ENCODE measurements at places on chromosomes 7 and 10.

DNA sequence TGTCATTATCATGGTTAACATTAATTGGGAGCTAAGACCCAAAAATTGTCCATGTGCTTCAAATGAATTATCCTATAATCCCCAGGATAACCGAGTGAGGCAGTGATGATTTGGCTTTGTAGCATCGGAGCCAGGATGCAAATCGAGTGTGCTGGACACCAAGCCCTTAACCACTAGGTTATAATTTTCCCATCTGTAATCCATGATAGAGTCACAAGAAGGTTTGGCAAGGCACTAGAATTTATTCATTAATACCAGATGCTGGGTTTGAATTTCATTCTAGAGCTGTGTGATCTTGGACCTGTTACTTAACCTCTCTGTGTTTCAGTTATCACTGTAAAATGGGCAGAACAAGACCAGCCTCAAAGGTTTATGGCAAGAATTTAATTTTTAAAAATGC lies 21.0 kb upstream of the ITGB1 start:
- no peak for DNase-seq

DNA sequence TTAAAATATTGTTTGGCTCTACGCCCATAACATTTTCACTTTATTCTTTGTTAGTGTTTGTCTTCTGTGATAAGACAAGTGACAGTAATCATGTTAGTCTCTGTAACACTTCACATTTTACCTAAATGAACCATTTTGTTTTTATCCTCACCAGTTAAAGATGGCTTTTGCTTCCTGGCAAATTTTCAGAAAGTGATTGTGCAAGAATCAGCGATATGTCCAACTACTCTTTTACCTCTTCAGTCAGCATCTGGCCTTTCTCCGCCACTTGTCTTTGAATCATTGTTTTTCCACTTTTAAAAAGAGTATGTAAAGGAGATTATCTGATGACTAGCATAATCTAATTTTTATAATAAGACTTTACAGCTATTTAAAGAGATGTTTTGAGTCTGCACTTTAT lies 3.5 kb downstream of the DGKB start:
- DNase-seq, result no peak

DNA sequence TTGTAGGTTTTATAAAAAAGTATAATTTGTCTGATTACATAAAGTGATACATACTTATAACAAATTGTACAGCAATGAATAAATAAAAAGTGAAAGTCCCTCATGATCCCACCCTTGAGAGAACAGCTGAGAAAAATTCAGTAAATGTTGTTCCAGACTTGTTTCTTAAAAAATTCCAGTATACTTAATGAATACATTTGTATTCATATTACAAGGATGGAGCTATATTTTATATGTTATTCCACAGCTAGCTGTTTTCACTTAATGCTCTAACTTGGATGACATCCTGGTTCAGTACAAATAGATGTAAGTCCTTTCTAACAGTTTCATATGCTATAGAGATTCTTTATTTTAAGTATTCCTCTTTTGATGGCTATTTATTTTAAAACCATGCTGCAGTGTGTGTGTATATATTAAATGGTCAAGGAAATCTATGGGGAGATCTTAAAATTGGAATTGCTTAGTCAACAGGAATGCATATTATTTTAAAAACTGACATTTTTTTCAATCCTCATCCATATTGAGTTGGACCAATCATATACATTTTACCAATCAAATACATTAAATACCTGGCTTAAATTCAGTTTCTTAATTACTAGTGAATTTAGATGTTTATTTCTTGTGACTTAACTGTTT lies 8.9 kb downstream of the STAMBPL1 start:
- DNase-seq, result no peak

GRCh38 chr10:8731121-8732095 lies 676.9 kb downstream of the GATA3 start:
- no peak for DNase-seq

GRCh38 chr7:90825779-90826178 lies 229.7 kb downstream of the CDK14 start:
- DNase-seq, result no peak

- no peak for DNase-seq
These were observed 17.1 kb downstream of the FAM241B start for GRCh38 chr10:69647126-69647525.

GRCh38 chr10:48634984-48635557 lies 30.2 kb upstream of the ARHGAP22 start:
- DNase-seq, result no peak
